Stimulated activated CD8-positive, alpha-beta memory T cell treated with anti-CD3 and anti-CD28 coated beads, Interleukin-7, amount 100 ng/mL, for 4 hours (primary cell): ENCODE measurements at places on chromosomes 3 and 15.

- DNase-seq, result no peak
These were observed 43.2 kb upstream of the LEKR1 start for GRCh38 chr3:156782921-156783320.

DNA sequence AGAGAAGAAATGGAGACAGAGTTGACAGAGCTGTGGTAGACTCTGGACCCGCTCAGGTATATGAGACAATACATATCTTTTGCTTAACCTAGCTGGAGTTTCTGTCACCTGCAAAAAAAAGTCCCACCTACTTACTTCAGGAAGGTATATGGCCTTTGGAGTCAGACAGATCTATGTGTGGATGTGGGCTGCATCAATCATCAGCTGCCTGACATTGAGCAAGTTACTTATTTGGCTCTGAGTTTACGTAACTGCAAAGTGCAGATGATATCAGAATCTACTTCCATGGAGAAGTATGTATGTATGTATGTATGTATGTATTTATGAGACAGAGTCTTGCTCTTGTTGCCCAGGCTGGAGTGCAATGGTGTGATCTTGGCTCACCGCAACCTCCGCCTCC, 124.3 kb downstream of the MYLK start:
- DNase-seq, result no peak

DNA sequence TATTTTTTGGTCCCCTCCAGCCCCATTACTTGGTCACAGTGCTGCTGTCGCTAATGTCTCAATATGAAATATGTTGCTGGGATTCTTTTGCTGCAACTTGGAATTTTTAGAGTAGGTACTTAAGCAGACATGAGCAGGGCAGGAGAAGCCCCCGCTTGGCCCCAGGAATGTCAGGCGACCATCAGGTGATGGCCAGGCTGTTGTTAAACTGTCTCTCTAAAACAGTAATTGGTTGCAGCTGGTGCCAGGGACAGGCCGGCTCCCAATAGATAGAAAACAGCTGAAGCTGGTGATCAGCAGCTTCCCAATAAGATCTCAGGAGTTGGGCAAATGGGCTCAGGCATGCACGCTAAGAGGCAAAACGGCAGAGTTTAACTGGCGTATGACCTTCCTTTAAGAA, 329.9 kb upstream of the TBL1XR1 start:
- no peak for DNase-seq

- DNase-seq, result no peak
These were observed 182.2 kb downstream of the FNDC3B start for GRCh38 chr3:172221547-172221946.

DNA sequence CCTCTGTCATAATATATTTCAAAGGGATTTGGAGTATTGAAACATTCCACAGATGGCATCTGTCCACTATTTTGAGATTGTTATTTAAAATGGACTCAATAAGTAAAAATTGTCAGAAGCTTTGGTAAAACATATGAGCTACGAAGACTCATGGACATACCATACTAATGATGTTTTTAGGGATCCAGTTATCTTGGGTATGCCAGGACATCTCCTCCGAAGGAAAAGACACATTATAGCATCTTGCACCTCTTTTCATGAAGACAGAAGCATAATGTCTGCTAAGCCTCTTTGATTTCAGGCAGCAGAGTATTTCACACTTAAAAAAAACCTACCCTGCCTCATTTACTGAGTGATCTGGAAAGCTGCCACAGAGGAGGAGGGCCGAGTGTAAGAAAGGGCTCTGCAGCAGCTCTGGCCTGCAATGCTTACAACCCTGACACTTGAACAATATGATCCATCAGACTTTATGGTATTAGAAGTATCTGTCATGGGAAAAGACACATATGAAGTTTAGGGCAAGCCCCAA, 284.8 kb downstream of the TUSC7 start:
- DNase-seq, result no peak

DNA sequence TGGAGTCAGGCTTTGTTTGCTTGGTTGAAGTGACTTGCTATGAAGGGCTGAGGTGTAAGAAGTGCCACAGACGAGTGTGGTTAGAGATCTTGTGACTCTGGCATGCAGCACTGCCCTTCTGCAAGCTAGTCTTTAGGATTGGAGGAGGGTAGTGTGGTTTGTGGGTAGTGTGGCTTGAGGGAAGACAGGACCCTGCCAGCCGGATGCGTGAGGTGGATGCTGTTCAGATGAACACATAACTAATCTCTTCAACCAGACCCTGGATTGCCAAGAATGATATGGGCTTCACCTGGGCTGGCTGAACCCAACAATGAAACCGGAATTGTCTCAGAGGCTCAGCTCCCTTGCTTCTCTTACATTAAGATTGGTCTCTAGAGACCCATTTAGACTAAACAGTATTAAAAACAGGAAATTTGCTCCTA, 32.7 kb downstream of the STARD9 start:
- peak; percentile 14 for DNase-seq

DNA sequence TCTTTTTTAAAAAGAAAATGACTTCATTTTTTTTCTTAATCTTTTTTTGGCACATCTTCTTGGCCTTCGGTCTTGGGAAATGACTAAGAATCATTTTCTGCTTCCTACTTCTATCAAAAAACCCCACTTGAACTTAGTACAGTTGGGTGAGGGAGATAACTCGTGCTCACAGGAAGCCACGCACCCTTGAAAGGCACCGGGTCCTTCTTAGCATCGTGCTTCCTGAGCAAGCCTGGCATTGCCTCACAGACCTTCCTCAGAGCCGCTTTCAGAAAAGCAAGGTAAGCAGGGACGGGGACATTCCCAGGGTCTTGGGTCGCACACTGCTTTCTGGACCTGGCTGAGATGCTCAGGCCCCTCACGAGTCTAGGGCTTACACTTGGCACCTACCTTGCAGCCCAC, at the start of gene CCR4:
TSS of gene CCR4 (plus strand) at position 235 of the 402 bp plus-strand sequence. CDS start 1,779 bp downstream, outside the sequence.
- DNase-seq, result no peak
